Vagina (tissue), 2 donors: ENCODE measurements at places on chromosomes 6 and 20.

- DNase-seq, result no peak
These were observed 13.1 kb upstream of the CDK19 start for GRCh38 chr6:110828396-110828795.

DNA sequence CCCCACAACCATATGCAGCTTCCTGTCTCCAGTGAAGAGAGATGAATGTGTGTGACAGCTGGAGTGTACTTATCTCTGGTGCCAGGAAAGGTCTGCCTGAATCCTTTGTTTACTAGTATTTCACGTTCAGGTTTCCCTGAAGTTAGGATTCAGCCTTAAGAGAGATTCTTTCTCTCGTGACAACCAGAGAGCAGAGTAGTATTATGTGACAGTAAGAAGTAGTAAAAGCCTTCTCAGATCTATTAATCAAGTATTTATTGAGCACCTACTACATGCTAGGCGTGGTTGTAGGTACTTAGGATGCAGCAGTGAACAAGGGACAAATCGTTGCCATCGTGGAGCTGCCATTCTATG, 949 bp downstream of the KIFC1 start:
- no peak for DNase-seq

DNA sequence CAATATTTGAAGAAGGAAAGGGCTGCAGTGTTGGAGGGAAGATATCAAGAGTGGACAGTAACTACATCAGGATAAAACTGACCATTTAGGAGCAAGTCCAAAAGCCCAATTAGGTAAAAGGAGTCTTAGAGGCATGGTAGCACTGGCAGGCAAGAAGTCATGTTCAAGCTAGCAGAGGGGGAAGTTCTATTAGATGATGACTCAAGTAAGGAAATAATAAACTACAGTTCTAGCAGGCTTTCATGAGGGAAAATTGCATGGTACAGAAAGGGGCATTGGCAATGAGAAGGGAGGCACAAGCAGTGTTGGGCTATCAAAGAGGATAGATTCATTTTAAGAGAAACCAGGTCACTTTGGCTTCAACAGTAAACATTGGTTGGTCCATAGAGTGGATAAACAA, 156.1 kb upstream of the PTPRK start:
- DNase-seq, result no peak

- no peak for DNase-seq
These were observed 7.0 kb downstream of the TP53RK start for GRCh38 chr20:46682063-46682821.

GRCh38 chr6:135994857-135995544, 143.5 kb downstream of the PDE7B start:
- no peak for DNase-seq

- DNase-seq, result no peak
These were observed 187.1 kb downstream of the MYLK4 start for GRCh38 chr6:2563635-2564034.

- no peak for DNase-seq
These were observed 266.4 kb upstream of the PREP start for GRCh38 chr6:105669232-105669631.

DNA sequence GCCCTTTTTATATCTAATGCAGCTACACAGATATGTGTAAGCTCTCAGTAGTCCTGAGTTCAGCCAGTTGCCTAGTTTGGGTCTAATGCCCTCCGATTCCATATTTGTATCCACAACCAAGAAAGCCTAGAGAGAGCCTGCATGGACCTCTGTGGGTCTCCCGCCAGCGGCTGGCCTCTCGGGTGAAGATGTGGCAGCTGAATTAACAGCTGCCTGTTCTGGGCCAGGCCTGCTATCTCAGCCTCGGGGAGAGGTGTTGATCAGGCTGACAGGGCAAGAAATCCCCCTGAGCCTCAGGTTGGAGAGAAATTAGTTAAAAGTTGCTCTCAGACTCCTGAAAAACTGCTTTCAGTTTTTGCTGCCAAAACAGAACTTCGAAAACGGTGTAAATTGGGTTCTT, 19.8 kb downstream of the PTK7 start:
- DNase-seq, result no peak

- no peak for DNase-seq
These were observed 11.4 kb downstream of the MYLK4 start for GRCh38 chr6:2739335-2739734.

DNA sequence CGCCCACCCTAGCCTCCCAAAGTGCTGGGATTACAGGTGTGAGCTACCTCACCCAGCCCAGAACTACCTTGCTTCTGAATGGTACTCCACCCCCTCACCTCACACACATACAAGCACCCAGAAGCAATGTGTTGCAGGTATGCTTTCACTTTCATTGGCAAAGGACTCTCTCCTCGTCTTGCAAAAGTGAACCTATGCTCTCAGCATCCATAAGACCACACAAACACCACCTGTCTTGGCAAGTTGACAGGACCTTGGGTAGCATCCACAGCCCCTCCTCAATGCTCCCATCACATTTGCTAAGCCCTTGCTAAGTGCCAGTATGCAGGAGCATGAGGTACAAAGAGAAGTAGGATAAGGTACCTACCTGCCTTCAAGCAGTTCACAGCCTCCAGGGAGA, 3.7 kb downstream of the KIF13A start:
- no peak for DNase-seq

DNA sequence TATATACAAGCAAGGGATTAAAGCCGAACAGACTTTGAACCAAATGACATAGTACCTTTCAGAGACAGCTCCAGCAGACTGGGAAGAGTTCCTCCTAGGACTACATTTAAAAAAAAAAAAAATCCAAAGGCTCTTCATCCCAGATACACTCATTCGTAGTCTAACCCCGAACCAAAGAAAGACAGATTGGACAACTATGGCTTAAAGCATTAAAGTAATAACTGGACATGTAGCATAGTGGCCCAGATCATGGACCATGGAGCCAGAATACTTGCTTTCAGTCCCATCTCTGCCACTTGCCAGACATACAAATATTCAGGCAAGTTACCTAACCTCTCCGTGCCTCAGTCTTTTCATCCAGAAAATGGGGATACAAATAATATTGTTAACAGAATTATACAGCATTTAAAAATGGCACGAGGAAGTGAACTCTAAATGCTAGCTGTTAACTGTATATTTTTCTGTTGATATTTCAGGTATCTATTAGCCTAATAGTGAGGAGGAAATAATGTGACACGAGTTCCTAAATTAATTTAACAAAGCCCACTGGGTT, 123.7 kb downstream of the HIVEP2 start:
- no peak for DNase-seq

DNA sequence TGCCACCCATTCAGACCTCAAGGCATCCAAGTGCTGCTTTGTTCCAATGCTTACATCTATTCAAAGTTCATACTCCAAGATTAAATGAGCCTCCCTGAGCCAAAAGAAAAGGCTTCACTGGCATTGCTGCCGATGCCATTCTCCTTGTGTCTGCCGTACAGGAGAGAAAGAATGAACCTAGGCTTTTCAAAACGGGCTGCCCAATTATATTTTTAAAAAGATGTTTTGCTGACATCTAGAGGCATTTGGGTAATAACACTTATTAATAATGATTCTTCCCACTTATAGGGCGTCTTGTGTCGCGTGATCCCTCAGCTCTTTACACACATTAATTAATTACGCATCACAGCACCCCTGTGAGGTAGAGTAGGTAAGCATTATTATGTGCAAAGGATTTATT, 545.6 kb downstream of the PKHD1 start:
- no peak for DNase-seq

- DNase-seq, result no peak
These were observed 749.7 kb upstream of the ADGRB3 start for GRCh38 chr6:67885081-67886033.

DNA sequence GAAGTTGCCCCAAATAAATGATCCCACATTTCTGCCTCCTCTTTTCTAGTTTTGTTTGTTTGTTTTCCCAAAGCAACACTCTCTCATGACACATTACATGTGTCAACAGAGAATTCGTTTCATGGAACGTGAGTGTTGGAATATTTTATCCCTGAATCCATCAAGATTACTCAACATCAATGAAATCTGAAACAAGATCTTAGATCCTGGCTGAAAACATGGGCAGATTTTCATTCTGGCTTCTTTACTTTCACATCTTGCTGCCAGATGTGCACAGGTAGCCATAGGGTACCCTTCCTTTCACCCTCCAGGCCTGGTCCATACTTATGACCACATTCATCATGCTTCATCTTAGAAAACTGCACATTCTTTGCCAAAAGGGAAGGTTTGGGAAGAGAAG, 347.0 kb downstream of the DOK5 start:
- no peak for DNase-seq

DNA sequence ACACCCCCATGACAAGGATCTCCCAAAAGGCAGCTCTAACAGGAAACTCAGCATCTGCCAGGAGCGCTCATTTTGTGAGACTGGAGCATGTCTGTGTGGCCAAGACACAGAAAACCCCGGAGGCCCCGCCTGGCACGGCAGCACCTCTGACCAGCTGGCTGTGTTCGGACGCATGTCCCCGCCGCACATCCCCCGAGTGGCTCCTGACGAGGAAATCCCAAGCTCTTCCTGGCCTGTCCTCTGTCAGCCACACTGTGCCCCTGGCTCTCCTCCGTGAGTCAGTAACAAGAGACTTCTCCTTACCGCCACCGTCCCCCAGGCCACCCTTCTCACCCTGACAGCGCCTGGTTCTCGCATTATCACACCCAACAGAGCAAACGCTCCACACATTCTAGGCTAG, 14.4 kb downstream of the SLC2A4RG start:
- no peak for DNase-seq

- no peak for DNase-seq
These were observed 73.4 kb upstream of the RNF24 start for GRCh38 chr20:4088766-4089165.

DNA sequence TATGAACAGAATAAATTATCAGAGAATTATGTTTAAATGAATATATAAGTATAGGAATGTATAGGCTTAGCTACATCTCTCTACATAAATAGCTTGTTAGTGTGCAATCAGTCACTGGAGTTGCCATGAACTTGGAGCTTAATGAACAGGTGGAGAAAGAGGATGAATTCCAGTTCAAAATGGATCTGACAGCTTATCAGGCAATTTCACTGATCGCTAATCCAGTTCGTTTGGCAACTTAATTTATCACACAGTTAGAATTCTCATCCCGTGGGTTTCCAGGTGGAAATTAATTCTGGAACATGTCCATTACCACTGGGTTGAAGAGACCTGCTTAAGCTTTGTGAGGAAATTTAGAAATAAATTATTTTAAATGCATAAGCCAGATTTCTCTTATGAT, 118.1 kb downstream of the MACROD2 start:
- no peak for DNase-seq

DNA sequence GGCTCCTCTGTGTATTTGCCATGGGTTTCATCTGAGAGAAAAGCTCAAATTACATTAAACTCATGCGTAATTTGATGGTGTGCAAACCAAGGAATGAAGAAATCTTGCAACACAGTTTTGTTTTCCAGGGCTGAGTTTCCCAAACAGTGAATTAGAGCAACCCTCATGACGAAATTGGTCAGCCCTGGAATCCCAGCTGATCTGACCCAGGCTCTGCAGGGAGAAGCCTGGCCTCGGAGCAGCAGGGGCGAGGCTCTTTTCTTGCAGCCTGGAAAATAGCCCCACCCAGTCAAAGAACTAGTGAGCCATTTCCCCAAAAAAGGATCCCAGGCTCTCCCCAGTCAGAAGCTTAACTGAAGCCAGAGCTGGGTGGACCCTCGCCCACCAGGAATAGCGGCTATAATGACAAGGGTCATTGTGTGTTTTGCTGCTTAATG, 107.3 kb upstream of the SNX9 start:
- peak; percentile 94 for DNase-seq

- peak; percentile 69 for DNase-seq
These were observed 39.4 kb upstream of the ZBP1 start for GRCh38 chr20:57659517-57660180.

- no peak for DNase-seq
These were observed 15.7 kb downstream of the SASH1 start for GRCh38 chr6:148358196-148358785.

DNA sequence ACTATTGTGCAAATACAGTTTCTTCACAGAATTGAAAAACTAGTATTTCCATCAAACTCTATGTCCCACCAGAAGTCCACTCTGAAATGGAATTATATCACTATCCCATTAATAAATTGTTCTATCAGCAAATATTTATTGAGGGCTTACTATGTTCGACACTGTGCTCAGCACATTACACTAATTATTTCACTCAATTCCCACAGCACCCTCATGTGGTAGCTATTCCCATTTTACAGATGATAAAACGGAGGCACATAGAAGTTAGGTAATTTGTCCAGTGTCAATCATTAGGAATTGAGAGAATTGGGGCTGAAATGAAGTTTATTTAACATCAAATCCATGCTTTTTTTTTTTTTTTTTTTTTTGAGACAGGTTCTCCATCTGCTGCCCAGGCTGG, 52.5 kb downstream of the MKKS start:
- no peak for DNase-seq

DNA sequence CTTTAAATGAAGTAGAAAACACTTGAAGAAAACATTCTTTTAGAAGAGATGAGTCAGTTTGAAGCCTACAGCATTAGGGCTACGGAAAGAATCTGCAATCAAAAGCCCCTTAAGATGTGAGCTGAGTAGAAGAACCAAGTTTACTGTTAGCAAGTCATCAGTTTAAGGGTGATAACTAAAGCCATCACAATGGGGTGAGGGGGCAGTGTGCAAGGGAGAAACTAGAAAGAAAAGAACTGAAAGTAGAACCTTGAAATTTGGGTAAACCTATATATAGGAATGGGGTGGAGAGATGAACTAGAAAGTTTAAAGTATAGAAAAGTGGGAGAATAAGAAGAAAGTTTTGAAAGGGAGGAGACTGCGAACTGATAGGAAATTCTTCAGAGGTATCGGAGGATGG, 212.9 kb downstream of the COL19A1 start:
- no peak for DNase-seq

GRCh38 chr6:37056439-37057127, 51.1 kb downstream of the FGD2 start:
- no peak for DNase-seq

GRCh38 chr6:159093609-159094443, 49.0 kb upstream of the TAGAP start:
- peak; percentile 69 for DNase-seq

- DNase-seq, result no peak
These were observed 864.5 kb upstream of the MAN1A1 start for GRCh38 chr6:120214088-120214499.

GRCh38 chr6:127073222-127073621, 45.2 kb upstream of the RSPO3 start:
- DNase-seq, result no peak

- no peak for DNase-seq
These were observed 167.6 kb upstream of the CST7 start for GRCh38 chr20:24781418-24781980.
